ENCODE measurements at places on chromosomes 5 and 9. TPM values are rescaled to one million over a fixed set of nuclear protein-coding genes. Genes with fewer than 3 reads are reported as not detected.

Gene IRGM
- not detected for total RNA-seq

Gene FAXDC2
- total RNA-seq: 1.8 TPM

Gene C9orf50
- total RNA-seq: not detected

Gene UNC13B
- 6.7 TPM for total RNA-seq

Gene SLC6A3
- not detected for total RNA-seq

Gene FOXD4
- 0.65 TPM for total RNA-seq

Gene SLC25A51
- 52.2 TPM for total RNA-seq

Gene THBS4
- total RNA-seq: 1.2 TPM

Gene CTXN3
- total RNA-seq: not detected

Gene TDRD7
- 22.4 TPM for total RNA-seq
